ENCODE measurements at places on chromosomes 2 and 18.

- no peak for DNase-seq
These were observed 63.2 kb upstream of the LRATD1 start for GRCh38 chr2:14569294-14569693.

- no peak for DNase-seq
These were observed 85.4 kb downstream of the FMNL2 start for GRCh38 chr2:152420363-152420762.

GRCh38 chr2:168165985-168166901, 81.2 kb downstream of the STK39 start:
- no peak for DNase-seq

DNA sequence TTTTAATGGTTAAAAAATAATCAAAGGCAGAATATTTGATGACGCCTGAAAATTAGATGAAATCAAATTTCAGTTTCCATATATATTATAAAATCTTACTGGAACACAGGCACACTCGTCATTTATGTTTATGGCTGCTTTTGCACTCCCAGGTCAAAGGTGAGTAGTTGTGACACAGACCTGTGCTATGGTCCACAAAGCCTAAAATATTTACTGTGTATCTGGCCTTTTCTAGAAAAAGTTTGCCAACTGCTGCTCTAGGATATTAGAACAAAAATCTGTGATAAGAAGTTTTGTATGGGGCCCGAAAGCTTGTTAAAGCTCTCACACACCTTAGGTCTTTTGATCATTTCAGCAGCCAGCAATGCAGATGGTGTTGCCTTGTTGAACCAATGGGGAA, 104.3 kb downstream of the PKP4 start:
- DNase-seq = no peak

DNA sequence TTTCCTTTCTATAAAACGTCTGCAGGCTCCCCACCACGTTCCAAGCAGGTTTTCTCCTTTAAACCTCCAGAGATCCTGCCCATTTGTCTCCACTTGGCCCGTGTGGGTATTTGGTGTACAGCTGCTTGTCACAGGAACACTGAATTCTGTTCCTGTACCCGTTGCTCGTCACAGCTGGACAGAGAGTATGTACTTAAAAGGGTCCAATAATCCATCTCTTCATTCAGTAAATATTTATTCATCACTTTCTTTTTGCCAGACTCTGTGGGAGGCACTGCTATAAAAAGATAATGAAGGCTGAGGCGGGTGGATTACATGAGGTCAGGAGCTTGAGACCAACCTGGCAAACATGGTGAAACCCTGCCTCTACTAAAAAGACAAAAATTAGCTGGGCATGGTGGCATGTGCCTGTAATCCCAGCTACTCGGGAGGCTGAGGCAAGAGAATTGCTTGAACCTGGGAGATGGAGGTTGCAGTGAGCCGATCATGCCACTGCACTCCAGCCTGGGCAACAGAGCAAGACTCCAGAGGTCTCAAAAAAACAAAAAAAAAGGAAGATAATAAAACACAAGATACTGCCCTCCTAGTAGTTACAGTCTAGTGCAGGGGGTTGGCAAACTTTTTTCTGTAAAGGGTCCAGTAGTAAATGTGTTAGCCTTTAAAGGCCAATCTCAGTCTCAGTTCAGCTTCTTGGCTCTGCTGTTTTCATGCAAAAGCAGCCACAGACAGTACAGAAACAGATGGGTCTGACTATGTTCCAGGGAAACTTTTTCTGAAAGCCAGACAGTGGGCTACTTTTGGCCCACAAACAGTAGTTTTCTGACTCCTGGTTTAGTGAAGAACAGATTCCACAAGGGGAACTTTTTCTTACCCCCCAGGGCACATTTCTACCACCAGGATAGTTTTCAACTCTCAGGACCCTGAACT, 309.9 kb upstream of the RAB12 start:
- no peak for DNase-seq

DNA sequence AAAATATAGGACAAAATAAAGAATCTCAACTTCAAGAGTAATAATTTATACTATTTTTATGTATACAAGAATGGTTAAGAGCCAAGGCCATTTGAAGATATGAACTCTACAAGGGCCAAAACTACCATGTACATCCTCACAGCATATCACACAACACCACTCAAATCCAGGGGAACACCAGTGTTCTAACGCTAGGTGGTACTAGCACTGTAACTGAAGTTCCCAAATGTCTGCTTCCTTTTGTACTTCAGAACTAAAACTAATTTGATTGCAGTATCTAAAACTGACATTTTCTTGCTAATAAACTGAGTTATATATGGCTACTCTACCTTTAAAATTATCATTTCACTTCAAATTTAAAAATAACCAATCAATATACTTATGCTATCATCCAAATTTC, 47.0 kb downstream of the REV1 start:
- DNase-seq = no peak
